Osteocyte (in vitro differentiated cells): ENCODE measurements at places on chromosomes 12 and 14. TPM values are rescaled to one million over a fixed set of nuclear protein-coding genes. Genes with fewer than 3 reads are reported as not detected.

DNA sequence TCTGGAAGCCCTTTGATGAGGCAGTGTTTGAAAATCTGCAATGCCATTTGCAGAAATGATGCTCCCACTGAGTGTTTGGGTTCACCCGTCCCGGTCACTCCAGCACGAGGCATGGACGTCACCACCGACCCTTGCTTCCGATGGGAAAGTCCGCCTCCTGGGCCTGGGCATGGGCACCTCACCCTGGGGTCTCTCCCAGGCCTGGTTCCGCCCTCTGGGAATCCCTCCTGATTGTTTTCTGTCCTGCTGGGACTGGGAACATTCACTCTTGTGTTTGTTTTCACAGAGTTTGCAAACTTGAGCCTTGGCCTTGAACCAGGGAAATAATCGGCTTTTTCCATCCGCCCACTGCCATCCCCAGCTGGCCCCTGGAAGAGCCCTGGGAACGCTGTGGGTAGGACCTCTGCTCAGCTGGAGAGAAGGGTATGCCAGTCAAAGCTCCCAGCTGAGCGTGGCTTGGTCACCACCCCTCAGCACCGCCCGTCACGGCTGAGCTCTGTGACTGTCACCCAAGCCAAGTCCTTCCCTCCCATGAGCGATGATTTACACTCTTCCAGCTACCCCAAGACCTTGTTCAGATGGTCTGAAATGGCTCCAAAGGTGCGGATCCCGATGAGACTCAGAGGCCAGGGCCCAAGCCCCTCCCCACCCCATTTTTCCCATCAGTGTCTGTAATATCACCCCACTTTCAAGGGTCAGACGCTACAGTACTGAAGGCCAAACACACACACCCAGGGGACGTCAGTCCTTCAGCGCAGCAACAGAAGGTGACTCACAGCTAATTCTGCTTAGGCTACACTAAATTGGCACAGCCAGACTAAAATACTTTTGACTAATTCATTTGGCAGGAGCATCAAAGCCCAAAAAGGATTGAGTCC lies 34.1 kb upstream of the FZD10 start:
- H3K27ac ChIP-seq, result no peak overlapping the region
- no peak overlapping the region for H3K4me3 ChIP-seq
- no peaks in the 10 kb centered on the region for H3K4me1 ChIP-seq
- H3K27me3 ChIP-seq, result no peaks in the 10 kb centered on the region

GRCh38 chr12:538731-539539 lies 79.2 kb downstream of the B4GALNT3 start:
- no peak for DNase-seq
- peaks cover 4% of the 10 kb centered on the region for H3K27me3 ChIP-seq
- no peak overlapping the region for H3K27ac ChIP-seq
- H3K4me3 ChIP-seq, result no peak overlapping the region
- H3K4me1 ChIP-seq, result peaks cover 3% of the 10 kb centered on the region

GRCh38 chr14:68094158-68094557 lies 274.6 kb downstream of the RAD51B start:
- H3K4me3 ChIP-seq, result no peak overlapping the region
- H3K27me3 ChIP-seq, result no peaks in the 10 kb centered on the region
- peaks cover 5% of the 10 kb centered on the region for H3K4me1 ChIP-seq
- H3K27ac ChIP-seq, result no peak overlapping the region

- peak overlapping the region; percentile 5 for H3K4me3 ChIP-seq
- no peaks in the 10 kb centered on the region for H3K27me3 ChIP-seq
- peaks cover 85% of the 10 kb centered on the region for H3K4me1 ChIP-seq
- H3K36me3 ChIP-seq, result peaks cover 31% of the 10 kb centered on the region
- peak overlapping the region; percentile 89 for H3K27ac ChIP-seq
These were observed 62.9 kb downstream of the EPS8 start for GRCh38 chr12:15726027-15726877.

- peak overlapping the region; percentile 16 for H3K27ac ChIP-seq
- no peak overlapping the region for H3K4me3 ChIP-seq
- DNase-seq, result no peak
These were observed 141.3 kb downstream of the CACNA1C start for GRCh38 chr12:2194060-2194459.

GRCh38 chr14:84225268-84225667 lies 1304.7 kb upstream of the FLRT2 start:
- peaks cover 11% of the 10 kb centered on the region for H3K4me1 ChIP-seq
- H3K36me3 ChIP-seq, result no peaks in the 10 kb centered on the region
- DNase-seq, result no peak
- no peak overlapping the region for H3K27ac ChIP-seq

- DNase-seq, result no peak
- H3K27ac ChIP-seq, result peak overlapping the region; percentile 99
- peaks cover 50% of the 10 kb centered on the region for H3K4me1 ChIP-seq
- H3K27me3 ChIP-seq, result no peaks in the 10 kb centered on the region
- H3K4me3 ChIP-seq, result peak overlapping the region; percentile 97
These were observed 2.5 kb downstream of the PPP1R12A start for GRCh38 chr12:79932357-79932756.

GRCh38 chr12:768434-768833 lies 16.1 kb downstream of the WNK1 start:
- H3K36me3 ChIP-seq, result peaks cover 5% of the 10 kb centered on the region
- no peak for DNase-seq
- H3K4me3 ChIP-seq, result no peak overlapping the region
- peaks cover 29% of the 10 kb centered on the region for H3K4me1 ChIP-seq
- H3K27me3 ChIP-seq, result no peaks in the 10 kb centered on the region

- DNase-seq, result no peak
- no peaks in the 10 kb centered on the region for H3K36me3 ChIP-seq
- no peak overlapping the region for H3K27ac ChIP-seq
- H3K4me3 ChIP-seq, result no peak overlapping the region
- H3K4me1 ChIP-seq, result no peaks in the 10 kb centered on the region
These were observed 170.1 kb upstream of the GRIP1 start for GRCh38 chr12:66848967-66849366.

DNA sequence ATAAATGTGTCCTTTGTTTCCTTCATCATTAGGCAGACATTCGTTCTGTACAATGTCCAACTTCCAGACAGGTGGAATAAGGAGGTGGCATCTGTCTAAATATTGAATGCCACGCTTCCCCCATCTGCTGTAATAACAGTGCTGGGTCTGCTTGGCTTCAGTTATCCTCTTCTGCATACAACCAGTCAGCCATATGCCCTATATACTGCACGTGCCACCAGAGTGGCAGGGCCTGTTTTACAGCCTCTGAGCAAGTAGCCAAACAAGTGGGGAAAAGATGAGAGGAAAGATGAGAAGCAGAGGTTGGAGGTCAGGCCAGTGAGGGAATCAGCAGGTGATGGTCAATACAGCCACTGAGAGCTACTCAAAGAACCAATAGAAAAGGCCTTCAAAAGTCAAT lies 55.4 kb downstream of the OTX2 start:
- no peaks in the 10 kb centered on the region for H3K36me3 ChIP-seq
- H3K27me3 ChIP-seq, result no peaks in the 10 kb centered on the region

- peaks cover 8% of the 10 kb centered on the region for H3K4me1 ChIP-seq
- H3K27me3 ChIP-seq, result peaks cover 13% of the 10 kb centered on the region
- no peak overlapping the region for H3K4me3 ChIP-seq
- H3K36me3 ChIP-seq, result no peaks in the 10 kb centered on the region
- H3K27ac ChIP-seq, result no peak overlapping the region
These were observed 68.8 kb downstream of the EXOC5 start for GRCh38 chr14:57199921-57200320.

DNA sequence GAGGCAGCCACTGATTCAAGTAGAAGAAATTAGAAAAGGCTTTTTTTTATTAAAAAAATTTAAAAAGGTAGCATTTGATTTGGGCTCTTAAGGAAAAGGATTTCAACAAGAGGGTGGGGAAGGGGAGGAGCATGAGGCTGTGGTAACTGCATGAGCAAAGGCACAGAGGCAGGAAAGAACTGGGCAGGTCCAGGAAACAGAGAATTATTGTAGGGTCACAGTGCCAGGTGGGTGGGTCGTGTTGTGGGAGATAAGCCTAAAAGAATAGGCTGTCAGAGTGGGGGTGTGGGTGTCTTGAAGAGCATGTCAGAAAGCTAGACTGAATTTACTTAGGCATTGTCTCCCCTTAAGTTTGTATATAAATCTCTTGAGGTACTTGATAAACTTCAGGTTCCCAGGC lies 7.8 kb downstream of the LIMA1 start:
- H3K27ac ChIP-seq, result no peak overlapping the region
- peaks cover 3% of the 10 kb centered on the region for H3K36me3 ChIP-seq
- peaks cover 17% of the 10 kb centered on the region for H3K4me1 ChIP-seq
- no peak for DNase-seq
- no peak overlapping the region for H3K4me3 ChIP-seq

DNA sequence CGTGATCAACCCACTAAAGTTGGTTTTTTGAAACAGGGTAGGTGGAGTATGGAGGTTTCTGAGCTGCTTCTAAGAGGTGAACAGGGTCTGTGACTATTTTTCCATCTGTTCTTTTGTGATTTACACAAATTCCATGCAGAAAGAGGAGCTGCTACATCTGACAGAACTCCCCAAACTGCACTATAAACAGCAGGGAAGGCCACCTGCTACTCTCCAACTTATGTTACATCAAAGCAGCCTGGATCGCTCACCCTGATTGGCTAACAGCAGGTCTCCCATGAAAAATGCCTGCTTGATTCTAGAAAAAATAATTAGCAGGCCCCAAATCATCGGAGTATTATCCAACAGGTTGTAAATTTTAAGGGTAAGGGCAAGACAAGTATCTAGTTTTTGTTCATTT lies 282.9 kb upstream of the FLRT2 start:
- H3K36me3 ChIP-seq, result no peaks in the 10 kb centered on the region
- H3K4me1 ChIP-seq, result peaks cover 11% of the 10 kb centered on the region
- no peak overlapping the region for H3K4me3 ChIP-seq
- no peak for DNase-seq
- H3K27ac ChIP-seq, result no peak overlapping the region

DNA sequence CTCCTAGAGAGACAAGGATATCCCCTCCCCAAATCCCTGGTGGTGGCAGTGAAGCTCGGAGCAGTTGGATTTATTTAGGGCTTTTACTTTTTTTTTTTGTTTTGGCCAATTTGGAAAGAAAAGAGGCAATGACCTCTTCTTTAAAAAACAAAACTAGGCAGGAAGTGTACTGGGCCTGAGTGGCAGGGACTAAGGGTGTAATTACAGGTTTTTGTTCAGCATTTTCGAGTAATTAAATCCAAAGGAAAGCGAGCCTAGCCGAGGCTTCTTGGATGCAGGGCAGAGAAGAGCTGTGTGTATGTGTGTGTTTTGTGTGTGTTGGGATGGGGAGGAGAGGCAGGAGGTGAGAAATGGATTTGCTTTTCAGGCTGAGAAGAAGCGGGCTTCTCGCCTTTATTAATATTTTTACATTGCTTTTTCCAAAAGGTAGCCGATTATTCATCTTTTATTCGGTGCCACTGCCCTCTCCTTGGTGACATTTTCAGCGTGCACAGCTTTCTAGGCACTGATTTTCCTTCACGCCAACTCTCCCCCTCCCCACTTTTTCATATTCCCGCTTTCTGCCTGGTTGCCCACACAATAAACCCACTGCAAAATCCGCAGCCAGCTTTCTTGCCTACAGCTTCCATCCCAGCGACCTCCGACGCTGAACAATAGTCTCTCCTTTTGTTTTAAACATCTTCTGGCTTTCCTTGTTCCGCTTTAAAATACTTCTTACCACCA lies 8.9 kb upstream of the IRF2BPL start:
- peak overlapping the region; percentile 100 for H3K27ac ChIP-seq
- DNase-seq, result no peak
- peaks cover 91% of the 10 kb centered on the region for H3K4me1 ChIP-seq
- peak overlapping the region; percentile 43 for H3K4me3 ChIP-seq
- H3K36me3 ChIP-seq, result no peaks in the 10 kb centered on the region

- no peaks in the 10 kb centered on the region for H3K27me3 ChIP-seq
- H3K4me3 ChIP-seq, result no peak overlapping the region
- peaks cover 6% of the 10 kb centered on the region for H3K4me1 ChIP-seq
- H3K36me3 ChIP-seq, result no peaks in the 10 kb centered on the region
- H3K27ac ChIP-seq, result no peak overlapping the region
These were observed 222.0 kb downstream of the ANO2 start for GRCh38 chr12:5723071-5723470.

- H3K36me3 ChIP-seq, result peaks cover 40% of the 10 kb centered on the region
- H3K27me3 ChIP-seq, result no peaks in the 10 kb centered on the region
- DNase-seq, result no peak
- H3K4me1 ChIP-seq, result peaks cover 21% of the 10 kb centered on the region
- no peak overlapping the region for H3K4me3 ChIP-seq
These were observed 210.9 kb upstream of the FKBP4 start for GRCh38 chr12:2583642-2584401.

DNA sequence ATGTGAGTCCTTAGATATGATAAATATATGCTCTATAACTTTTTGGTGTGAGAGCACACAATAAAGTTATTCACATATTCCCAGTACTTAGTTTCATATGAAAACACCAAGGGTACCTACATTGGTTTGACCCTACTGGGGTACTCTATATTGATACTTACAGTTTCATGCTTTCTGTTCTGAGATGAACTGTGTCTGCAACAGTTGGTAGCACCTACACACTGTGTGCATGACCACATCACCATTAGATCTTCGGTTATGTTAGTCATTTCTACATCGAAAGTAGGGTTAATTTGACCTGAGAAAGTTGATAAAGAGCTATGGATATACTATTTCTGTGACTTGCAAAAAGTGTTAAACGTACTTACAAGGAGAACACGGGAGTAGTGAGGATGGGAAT lies 337.2 kb downstream of the NPAS3 start:
- no peak overlapping the region for H3K4me3 ChIP-seq
- H3K27ac ChIP-seq, result no peak overlapping the region
- H3K4me1 ChIP-seq, result no peaks in the 10 kb centered on the region
- no peak for DNase-seq
- H3K36me3 ChIP-seq, result no peaks in the 10 kb centered on the region
- peaks cover 15% of the 10 kb centered on the region for H3K27me3 ChIP-seq

DNA sequence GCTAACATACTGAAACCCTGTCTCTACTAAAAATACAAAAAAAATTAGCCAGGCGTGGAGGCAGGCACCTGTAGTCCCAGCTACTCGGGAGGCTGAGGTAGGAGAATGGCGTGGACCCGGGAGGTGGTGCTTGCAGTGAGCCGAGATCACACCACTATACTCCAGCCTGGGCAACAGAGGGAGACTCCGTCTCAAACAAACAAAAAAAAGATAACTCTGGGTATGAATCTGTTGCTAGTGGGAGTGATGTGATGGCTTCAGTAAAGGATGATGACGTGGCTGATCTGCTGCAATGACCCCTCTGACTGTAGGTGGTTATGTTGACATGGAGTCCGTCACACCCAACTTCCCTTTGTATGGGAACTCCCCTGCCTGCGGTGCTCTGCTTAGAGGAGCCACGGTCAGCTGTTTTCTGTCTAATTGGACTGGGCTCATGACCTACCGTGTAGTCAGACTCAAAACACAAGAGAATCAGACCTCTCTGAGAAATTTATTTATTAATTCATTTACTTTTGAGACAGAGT lies 59.1 kb upstream of the MED13L start:
- no peaks in the 10 kb centered on the region for H3K36me3 ChIP-seq
- DNase-seq, result no peak
- H3K27ac ChIP-seq, result no peak overlapping the region
- peaks cover 10% of the 10 kb centered on the region for H3K4me1 ChIP-seq
- no peaks in the 10 kb centered on the region for H3K27me3 ChIP-seq

GRCh38 chr14:64998455-64998931 lies 11.8 kb downstream of the FNTB start:
- H3K4me1 ChIP-seq, result peaks cover 30% of the 10 kb centered on the region
- H3K27ac ChIP-seq, result no peak overlapping the region
- no peak for DNase-seq

TAS2R42 gene
- total RNA-seq, result not detected in 2 replicates

ORAI1 gene
- 9.1 and 11.1 TPM in 2 replicates for total RNA-seq

CFAP54 gene
- total RNA-seq, result 0.24 and 0.73 TPM in 2 replicates

GON7 gene
- total RNA-seq, result 8.8 and 10.4 TPM in 2 replicates

BICDL1 gene
- not detected in 2 replicates for total RNA-seq

SERPINA3 gene
- 1.2 and 1.6 TPM in 2 replicates for total RNA-seq

GPR68 gene
- 0.11 and 0.50 TPM in 2 replicates for total RNA-seq

ABCC9 gene
- 0.46 and 0.89 TPM in 2 replicates for total RNA-seq

MRPL51 gene
- total RNA-seq, result 172 TPM in 2 replicates

RTL1 gene
- not detected in 2 replicates for total RNA-seq

DPPA3 gene
- total RNA-seq, result not detected in 2 replicates

SIX6 gene
- total RNA-seq, result not detected in 2 replicates

ACSS3 gene
- total RNA-seq, result 5.6 and 6.0 TPM in 2 replicates

PTPRB gene
- 0.05 and 0.10 TPM in 2 replicates for total RNA-seq
